ENCODE measurements at places on chromosomes 11 and 22.

- no peak for DNase-seq
Measured at GRCh38 chr11:1387961-1388762, 1.6 kb upstream of the BRSK2 start.

- DNase-seq: no peak
Measured at GRCh38 chr22:37459206-37459605, 27.0 kb downstream of the MFNG start.

- DNase-seq: no peak
Measured at GRCh38 chr11:112270551-112271180, 10.0 kb upstream of the PLET1 start.

DNA sequence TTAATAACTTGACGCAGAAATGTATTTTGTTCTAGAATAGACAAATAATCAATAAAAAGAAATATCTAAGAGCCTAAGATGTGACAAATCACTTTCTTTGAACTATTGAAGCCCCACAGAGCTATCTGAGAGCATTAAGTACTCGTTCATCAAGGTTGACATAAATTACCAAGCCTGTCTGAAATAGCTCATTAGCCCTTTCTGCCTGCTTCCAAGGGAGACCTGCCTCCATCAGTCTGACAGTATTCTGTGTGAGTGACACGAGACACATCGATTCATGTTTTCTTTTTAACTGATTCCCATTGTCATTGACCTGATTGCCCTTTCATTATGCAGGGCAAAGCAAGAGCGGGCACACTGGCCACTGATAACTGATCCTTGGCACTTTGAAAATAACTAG lies 347.5 kb downstream of the KCNA4 start:
- no peak for DNase-seq

GRCh38 chr11:38131535-38131934 lies 1533.5 kb upstream of the RAG2 start:
- DNase-seq: no peak

- no peak for DNase-seq
Measured at GRCh38 chr11:14132312-14132711, 169.8 kb downstream of the SPON1 start.

GRCh38 chr11:36330411-36330810 lies 34.3 kb downstream of the PRR5L start:
- DNase-seq: no peak

DNA sequence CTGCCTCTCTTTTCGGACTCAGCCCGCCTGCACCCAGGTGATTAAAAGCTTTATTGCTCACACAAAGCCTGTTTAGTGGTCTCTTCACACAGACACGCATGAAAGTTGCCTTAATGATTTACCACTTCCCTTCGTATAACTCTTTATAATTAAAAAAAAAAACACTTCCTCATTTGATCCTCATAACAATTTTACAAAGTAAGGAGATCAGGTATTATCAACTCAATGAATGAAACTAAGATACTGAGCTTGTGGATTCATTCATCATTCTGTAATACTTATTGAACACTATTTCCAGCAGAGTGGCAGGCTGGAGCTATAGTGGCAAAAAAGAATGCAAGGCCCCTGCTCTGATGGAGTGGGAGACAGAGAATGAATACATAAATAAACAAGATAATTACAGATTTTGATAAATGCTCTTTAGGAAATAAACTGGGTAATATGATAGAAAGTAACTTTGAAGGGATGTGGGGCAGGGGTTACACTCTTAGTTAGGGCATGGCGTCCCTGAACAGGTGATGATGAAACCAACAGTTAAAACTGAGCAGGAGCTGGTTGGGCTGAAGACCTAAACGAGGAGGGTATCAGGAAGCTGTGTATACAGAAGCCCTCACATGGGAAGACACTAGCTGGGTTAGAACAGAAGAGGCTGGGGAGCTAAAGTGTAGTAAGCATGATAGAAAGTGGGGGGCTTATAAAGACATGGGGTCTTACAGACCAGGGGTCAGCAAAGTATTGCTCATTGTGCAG lies 5.4 kb upstream of the CRTAM start:
- DNase-seq: no peak

DNA sequence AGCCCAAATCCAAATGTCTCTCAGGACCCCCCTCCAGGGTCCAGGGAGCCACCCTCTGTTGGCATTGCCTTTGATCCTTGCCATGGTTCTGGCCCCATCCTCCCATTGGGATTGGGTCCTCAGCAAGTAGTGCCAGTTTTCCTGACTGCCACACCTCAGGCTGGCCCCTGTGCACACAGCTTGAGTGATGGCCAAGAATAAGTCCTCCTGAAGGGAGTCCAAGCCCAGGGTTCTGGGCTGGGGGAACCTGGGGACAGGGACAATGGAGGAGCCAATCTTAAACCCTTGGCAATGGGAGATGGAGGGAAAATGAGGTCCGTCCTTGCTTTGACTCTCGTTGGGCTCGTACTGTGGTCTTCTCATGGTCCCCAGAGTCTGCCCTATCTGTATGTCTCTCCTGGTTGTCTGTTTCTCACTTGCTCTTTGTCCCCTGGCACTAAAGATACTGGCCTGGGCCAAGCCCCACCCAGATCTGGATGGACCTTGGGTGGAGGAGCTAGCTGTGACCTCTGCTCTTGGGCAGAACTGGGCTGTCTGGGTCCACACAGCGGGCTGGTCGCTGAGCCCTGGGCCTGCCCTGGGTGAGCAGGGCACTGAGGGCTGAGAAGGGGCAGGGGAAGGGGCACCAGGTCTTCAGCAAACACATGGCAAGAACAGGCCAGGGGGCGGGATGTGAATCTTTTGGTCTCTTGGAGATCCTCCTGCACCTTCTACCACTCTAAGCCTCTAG lies 2.9 kb downstream of the SOX10 start:
- no peak for DNase-seq

GRCh38 chr11:44580701-44581100 lies 15.2 kb downstream of the CD82 start:
- no peak for DNase-seq

- no peak for DNase-seq
Measured at GRCh38 chr11:42257534-42257933, 798.1 kb upstream of the LRRC4C start.

DNA sequence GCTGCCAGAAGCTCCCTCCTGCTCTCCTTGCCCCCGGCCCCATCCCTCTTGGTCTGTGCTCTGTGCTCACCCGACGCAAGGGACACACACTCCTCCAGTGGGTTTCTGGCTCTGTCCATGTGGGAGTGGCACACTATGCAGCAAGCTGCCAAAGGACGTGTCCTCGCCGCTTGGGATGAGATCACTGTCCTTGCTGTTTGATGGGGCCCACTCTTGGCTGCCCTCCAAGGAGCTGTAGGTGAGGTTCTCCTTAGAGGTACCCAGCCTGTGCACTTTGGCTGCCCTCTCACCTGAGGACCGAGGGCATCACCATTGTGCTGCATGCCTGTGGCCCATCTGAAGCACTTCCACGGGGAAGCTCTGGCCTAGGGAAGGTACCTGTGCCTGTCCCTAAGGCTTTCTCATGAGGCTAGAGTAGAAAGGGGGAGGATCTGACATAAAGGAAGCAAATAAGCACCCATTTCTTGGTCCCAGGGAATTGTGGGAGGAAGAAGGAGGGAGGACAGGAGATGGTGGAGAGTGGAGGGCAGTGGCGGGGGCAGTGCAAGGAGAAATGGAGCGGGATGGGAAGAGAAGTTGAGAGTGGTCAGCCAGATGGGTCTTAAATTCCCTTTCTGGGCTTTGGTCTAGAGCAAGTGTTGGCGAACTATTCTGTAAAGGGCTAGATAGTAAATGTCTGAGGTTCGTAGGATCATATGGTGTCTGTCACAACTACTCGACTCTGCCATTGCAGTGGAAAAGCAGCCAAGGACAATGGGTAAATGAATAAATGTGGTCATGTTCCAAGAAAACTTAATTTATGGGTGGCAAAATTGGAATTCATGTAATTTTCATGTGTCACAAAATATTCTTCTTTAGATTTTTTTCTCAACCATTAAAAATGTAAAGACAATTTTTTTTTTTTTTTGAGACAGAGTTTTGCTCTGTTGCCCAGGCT lies 47.0 kb upstream of the AMPD3 start:
- no peak for DNase-seq

DNA sequence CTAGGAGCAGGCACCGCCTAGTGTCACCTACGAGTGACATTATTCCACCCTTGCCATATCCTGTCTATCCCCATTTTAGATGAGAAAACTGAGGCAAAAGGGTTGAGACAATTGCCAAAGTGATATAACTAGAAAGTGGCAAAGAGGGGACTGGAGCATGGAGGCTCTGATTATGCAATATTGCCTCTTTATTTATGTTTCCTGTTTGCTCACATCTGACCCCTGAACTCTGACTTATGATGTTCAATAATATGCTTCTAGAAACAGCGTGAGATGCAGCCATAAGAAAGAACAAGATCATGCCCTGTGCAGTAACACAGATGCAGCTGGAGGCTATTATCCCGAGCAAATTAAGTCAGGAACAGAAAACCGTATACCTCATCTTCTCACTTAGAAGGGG lies 7.7 kb downstream of the ELF5 start:
- no peak for DNase-seq

DNA sequence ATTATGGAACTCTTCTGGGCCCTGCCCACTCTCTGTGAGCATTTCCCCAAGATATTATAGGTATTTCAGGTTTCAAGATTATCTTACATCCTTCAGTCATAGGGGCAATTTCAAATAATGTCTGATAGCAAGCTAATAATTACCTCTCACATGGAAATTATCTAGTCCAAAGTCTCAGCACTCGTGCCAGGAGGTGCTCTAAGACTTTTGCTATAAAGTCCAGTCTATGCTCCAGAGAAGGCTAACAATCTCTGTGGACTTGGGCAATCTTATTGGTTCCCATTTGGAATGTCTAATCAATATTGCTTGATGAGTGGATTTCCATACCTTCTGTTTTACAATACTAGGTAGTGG lies 5.4 kb downstream of the TREH start:
- DNase-seq: no peak

DNA sequence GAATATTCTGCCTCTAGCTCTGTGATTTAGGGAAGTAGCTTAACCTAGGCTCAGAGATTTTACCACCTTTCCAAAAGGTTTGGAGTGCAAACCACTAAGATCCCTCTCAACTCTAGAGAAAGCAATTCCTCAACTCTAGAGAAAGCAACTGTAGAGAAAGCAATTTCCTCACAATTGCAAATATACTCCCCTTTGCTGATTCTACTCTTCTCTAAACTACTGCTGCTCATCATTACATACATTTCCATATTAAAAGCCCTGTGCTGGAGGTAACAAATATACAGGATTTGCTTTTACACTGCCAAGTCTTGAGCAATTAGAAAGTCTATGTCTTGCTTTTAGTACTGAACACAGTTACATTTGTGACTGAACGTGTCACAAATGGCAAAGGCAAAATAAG lies 48.2 kb downstream of the ALG9 start:
- DNase-seq: no peak

DNA sequence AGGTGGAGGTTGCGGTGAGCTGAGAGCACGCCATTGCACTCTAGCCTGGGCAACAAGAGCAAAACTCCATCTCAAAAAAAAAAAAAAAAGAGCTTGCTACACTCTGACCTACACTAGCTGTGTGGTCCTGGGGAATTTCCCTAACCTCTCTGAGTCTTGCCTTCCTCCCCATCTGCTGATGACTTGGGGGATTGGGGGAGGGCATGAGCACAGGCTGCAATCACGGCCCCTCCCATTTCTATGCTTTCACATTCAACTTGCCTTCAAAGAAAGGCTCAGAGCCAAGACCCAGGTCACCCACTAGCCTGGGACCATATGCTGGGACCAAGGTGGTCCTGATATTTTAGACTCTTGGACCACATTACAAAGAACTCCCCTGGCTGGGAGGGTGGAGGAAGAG lies 39.8 kb upstream of the TEF start:
- DNase-seq: no peak

DNA sequence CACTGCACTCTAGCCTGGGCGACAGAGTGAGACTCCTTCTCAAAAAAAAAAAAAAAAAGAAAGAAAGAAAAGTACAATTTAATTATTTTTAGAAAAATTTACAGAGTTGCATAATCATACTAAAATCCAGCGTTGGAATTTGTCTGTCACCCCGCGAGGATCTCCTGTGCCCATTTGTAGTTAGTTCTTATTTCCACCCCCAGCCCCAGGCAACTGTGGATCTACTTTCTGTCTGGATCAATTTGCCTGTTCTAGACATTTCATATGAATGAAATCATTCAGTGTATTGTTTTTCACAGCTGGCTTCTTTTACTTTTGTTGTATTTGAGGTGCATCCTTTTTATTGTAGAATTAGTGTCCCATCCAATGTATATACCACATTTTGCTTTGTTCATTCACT lies 102.6 kb upstream of the RASSF10 start:
- DNase-seq: no peak

- DNase-seq: peak; percentile 75
Measured at GRCh38 chr11:61507962-61508861, at the start of gene LRRC10B. Gene LRRC10B, plus strand, starts transcription at chr11:61508749. Its CDS starts 250 bp downstream, at chr11:61508999.

GRCh38 chr11:16804104-16804947 lies 65.9 kb downstream of the C11orf58 start:
- DNase-seq: no peak

GRCh38 chr11:131824771-131825170 lies 454.4 kb downstream of the NTM start:
- no peak for DNase-seq

DNA sequence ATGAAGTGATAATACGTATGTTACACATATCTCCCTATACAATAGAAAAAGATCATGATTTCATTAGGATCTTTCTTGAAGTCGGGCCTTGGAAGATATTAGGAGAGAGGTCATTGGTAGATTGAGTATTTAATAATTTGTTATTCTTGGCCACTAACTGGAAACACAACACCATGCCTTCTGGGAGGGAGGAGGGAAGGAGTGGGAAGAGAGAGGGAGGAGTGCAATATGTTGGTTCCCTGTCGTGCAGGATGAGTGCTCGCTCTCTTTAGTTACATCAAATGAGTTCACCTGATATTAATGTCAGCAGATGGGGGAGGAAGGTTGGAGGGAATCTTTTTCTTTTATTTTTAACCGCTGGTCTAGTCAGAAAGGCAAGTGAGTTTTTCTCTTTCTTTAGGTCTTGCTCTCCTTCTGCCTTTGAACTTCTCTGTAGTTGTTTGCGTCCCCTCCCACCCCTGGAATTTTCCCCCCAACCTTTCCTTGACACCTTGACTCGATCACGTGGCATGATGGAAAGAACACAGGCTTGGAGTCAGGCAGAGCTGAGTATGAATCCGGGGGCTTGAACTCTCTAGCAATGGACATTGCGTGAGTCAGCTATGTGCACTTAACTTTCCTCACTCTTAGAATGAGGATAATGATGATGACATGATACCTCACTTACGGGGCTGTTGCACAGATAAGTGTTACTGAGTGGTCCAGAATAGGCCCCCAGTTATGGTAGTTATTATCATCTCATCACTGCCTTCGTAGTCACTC lies 6.2 kb downstream of the ADAMTS15 start:
- peak; percentile 35 for DNase-seq

DNA sequence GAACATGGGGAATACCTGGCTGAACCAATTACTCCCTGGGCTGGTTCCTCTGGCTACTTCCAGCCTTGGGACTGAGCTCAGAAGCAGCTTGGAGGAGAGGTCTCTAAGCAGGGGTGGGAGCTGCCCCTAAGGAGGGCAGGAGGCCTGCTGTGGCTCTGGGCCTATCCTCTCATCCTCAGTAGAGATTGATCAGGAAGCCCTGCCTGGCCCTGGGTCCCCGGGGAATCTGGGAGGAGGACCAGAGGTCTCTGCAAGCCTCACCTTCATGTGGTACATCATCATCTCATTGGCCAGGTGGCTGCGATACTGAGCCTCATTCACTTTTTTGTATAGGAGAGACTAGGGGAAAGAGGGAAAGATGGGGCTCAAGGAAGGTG lies 91.1 kb downstream of the PDE2A start:
- no peak for DNase-seq
